Stimulated activated CD8-positive, alpha-beta memory T cell treated with anti-CD3 and anti-CD28 coated beads, Interleukin-4, amount 100 ng/mL, for 1 hour (primary cell): ENCODE measurements at places on chromosomes 13 and 19.

- no peak for DNase-seq
These were observed 1027.1 kb upstream of the PCDH9 start for GRCh38 chr13:68257111-68257842.

- no peak for DNase-seq
These were observed 798 bp downstream of the SLC1A5 start for GRCh38 chr19:46787331-46788261.

GRCh38 chr19:53086949-53087348 is 16.3 kb downstream of the ZNF160 start:
- DNase-seq = no peak

GRCh38 chr13:110559986-110560385 is 1.5 kb downstream of the RAB20 start:
- no peak for DNase-seq

DNA sequence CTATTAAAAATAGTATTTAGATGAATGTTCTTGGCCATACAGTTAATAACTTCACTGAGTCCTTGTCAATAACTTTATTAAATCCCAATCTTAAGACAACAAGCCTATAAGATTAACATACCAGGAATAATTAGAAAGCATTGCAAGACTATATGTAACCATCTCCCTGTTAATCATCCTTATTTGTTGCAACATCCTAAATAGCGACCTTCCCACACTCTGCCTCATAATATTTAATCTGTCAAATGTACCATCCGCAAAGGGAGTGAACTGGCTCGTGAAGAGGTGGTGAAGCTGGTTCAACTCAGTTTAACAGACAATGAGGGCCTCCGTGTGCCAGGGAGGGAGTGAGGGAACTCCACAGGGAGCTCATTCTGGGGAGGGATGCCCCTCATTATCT is 33.9 kb downstream of the KL start:
- no peak for DNase-seq

GRCh38 chr13:28448651-28449358 is 46.1 kb downstream of the FLT1 start:
- DNase-seq = no peak

- no peak for DNase-seq
These were observed 69.3 kb upstream of the ATP12A start for GRCh38 chr13:24610956-24611355.

- DNase-seq = no peak
These were observed 21.7 kb downstream of the MRPS31 start for GRCh38 chr13:40749327-40749726.

- no peak for DNase-seq
These were observed 94.1 kb downstream of the STK24 start for GRCh38 chr13:98482476-98483444.

DNA sequence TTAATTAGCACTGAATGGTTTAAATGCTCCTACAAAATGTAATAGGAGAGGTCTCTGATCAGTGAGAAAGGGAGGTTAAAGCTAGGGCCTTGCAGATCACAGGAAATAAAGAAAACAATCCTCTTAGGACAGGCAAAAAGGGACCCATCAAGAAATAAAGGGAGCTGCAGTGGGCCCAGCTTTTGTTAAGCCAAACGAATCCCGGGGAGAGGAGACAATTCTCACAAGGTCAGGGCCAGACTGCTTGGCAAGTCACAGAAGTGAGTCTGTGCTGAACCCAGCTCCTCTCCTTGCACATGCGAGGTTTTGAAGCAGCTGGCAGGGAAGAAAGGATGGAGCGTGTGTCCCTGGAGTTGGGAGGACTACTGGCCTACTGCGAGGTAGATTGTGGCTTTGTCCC is 285.8 kb downstream of the COG6 start:
- DNase-seq = no peak

DNA sequence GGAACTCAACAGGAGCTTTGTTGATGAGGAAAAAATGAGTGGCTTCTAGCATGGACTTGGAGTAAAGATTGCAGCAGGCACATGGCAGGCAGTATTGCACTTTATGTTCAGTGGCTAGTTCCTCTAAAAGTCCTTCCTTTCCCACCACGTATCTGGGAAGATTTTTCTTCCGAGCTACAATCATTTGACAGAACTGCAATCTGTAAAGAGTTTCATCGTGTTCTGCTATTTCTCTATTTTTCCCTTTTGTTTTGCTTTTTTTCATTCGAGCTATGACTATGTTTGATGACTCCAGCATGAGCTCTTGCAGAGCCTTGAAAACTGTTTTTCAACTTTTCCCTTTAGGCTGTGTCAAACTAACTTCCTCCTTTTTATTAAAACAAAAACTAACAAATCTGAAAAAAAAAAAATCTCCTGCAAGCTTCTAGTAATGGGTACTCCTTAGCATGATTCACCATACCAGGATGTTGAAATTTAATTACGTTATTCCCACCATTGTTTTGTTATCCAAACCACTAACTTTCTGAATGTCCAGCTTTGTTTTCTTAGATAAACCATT is 12.3 kb downstream of the CLDN10 start:
- no peak for DNase-seq

GRCh38 chr19:32287086-32287485 is 58.3 kb upstream of the ZNF507 start:
- DNase-seq = no peak

DNA sequence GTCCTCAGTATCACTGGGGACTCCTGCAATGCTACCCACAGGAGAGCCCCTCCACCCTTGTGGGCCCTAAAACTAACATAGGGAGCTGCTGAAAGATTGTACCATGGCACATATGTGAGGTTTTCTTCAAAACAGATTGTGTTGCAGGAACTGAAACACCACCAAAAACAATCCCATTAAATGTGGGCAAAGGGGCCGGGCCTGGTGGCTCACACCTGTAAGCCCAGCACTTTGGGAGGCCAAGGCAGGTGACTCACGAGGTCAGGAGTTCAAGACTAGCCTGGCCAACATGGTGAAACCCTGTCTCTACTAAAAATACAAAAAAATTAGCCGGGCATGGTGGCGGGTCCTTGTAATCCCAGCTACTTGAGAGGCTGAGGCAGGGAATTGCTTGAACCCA is 34.7 kb downstream of the SCGB2B2 start:
- no peak for DNase-seq

DNA sequence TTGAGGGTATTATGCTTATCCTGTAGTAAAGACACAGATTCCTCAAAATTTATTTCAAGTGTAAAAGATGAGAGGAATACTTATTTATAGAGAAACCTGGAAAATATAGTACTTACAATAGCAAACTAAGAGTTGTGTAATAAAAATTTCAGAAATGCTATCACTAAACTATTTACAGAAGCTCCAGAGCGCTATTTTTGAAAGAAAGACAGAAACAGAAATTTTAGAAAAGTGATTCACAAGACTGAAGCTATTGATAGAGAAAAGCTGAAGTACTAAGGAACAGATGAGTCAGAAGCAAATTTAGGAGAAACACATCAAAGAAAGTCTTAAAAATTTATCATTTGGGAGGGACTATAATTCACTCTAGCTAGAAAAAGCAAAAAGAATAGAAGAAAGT is 1174.2 kb downstream of the DIAPH3 start:
- no peak for DNase-seq

- no peak for DNase-seq
These were observed 37.2 kb upstream of the SOHLH2 start for GRCh38 chr13:36251526-36251925.

DNA sequence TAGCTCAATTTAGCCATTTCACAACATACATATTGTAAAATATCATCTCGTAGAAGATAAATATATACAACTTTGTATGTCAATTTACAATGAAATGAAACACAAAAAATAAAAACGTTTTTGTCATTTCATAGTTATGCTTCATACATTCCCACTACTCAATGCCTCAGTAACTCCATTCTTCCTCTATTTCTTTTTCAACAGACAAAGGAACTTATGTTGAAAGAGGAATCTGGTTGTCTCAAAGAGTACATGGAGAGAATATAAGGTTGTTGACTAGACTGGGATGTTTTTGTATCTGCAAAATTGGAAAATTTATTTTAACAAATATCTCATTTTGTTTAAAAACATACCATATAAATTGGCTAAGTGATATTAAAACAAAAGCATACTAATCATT is 12.8 kb downstream of the KCTD12 start:
- no peak for DNase-seq

GRCh38 chr19:17098326-17098725 is 22.7 kb downstream of the MYO9B start:
- DNase-seq = no peak

DNA sequence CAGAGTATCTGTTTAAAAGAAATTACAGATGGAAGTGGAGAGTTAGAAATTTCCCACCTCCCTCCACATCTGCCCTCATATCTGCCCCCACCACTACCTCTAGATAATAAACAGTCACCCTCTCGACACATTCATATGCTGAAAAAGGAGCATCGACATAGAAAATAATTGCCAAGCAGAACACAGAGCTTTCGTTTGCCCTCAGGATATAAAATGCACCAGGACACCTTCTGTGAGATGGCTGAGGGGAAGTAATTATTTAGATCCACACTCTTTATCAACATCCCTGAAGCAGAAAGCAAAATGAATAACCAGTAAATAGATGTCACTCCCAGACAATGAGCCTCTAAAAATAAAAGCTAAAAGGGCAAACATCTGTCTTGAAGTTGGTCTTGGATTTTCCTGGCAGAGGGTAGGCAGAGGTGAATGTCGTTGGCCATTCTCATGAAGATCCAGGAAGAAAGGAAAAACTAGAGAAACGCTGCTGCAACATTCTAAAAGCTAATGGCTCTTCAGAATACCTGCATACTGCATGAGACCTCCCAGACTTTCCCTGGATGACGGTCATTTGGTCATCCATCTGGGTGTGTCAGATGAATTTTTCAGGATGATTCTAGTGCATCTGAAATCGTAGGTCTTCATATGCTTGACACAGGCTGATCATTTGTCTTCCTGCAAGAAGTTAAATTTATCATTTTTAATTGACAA is 527.5 kb downstream of the RFC3 start:
- DNase-seq = no peak

DNA sequence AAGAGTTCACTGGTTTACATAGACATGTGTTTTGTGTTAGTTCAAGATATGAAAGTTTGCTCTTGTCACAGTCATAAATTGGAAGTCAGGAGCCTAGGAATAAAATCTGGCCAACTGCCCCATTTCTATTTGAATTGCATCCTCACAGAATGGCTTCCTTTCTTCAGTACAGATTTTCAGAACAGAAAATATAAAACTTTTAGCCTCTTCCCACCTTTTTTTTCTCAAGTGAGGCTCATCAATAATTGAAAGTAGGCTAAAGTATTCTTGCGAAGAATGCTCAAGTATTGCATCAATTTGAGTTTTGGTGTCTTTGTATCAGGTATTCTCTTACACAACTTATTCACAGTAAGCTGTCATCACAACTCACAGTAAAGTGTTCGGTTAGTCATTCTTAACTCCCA is 802.7 kb downstream of the PCDH9 start:
- no peak for DNase-seq

DNA sequence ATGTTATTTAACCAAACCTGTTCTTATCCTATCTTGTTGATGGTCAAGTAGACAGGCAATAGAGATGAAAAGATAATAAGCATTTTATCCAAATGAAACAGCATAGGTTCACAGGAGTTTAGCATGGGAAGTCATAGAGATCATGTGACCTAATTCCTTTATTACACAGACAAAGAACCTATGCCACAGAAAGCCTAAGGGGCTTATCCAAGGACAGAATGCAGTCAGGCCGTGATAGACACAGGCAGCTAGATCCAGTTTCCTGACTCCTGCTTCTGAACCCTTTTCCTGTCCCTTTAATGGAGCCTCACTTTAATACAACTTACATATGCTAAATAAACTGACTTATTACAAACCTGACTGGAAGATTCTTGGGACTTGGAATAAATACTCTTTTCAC is 532.1 kb downstream of the IRS2 start:
- DNase-seq = no peak

GRCh38 chr19:46349311-46349993 is 2.6 kb downstream of the PPP5C start:
- no peak for DNase-seq

DNA sequence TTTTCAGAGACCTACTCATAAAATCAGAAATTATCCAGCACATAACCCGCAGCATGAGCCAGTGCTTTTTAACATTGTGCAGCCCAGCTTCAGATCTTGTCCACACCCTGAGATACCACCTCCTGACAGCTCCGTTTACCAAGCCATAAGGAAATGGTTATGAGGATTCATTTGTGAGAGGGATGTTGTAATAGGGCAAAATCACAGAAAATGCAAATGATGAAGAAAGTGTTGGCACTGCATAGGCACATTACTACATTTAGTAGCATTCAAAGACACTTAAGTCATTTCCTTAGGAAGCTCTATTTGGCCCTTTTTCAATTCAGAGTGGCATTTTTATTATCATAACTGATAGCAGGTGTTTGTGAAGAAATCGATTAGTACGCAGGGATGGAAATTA is 277.5 kb downstream of the DNAJC15 start:
- no peak for DNase-seq

GRCh38 chr19:35788205-35788960 is 13.0 kb downstream of the ARHGAP33 start:
- DNase-seq = no peak

DNA sequence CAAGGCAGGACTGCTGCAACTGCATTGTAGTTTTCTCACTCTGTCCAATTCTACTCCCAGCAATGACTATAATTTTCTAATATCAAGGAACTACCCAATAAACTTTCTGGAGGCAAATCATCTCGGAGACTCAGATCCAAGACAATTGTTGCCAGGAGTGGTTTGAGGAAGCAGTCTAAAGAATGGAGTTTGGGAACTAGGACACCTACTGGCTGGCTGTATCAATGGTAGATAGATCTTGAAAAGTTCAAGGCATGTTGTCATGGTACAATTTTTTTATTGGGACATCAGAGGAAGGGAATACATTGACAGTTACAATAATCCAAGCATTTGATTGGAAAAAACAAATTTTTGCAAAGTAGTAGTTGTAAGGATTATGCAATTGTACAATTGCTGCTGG is 648.3 kb upstream of the SLITRK6 start:
- DNase-seq = no peak

DNA sequence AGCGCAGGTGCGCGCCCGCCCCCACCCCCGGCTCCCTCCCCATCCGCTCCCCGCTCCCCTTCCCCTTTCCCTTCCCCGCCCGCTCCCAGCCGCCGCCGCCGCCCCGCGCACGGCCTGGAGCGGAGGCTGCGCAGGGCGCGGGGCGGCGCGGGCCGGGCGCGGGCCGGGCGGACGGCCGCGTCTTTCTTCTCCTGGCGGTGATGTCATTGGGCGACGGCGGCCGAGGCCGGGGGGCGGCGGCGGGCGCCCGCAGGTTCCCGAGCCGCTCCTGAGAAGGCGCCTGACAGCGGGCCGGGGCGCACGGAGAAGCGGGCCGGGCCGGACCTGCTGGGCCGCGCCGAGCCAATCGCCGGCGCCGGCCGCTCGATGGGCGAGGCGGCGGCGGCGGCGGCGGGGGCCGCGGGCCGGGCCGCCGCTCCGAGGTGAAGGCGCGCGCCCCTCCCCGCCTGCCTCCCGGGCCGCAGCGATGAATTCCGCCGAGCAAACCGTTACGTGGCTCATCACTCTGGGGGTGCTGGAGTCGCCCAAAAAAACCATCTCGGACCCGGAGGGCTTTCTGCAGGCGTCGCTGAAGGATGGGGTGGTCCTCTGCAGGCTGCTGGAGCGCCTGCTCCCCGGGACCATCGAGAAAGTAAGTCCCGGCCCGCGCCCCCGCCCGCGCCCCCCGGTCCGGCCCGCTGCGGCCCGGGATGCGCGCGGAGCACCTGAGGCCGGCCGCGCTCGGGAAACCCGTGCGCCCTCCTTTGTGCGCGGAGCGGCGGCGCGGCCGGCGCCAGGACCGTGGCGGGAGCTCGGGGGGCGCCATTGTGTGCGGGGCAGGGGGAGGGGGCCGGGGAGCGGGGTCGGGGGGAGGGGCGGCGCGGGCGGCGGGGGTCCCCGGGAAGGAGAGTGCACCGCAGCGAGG is at the start of gene ARHGEF7:
Gene ARHGEF7 (plus strand): TSS at position 250 of the 904 bp plus-strand sequence. CDS start 217 bp downstream, at position 467.
- DNase-seq = no peak

GRCh38 chr13:95226476-95226875 is 74.8 kb downstream of the ABCC4 start:
- no peak for DNase-seq
